ENCODE measurements at places on chromosomes 2 and 18.

DNA sequence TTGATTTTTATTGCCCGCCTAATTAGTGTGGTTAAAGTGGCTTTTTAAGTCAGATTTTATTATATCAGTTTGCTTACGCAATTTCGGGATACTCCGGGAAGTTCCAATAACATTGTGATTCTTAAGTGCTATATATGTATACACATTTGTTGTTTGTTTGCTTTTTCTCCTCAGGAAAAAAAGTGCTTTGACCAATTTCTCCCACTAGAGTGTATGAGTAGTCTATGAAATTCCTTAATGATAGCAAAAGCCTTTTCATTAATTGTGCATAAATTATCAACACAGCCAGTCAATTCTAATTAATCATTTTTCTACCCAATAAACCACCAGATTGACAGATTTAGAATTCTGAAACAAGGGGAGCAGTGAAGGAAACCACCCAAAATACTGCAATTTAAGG lies 172.2 kb downstream of the DPP10 start:
- DNase-seq: no peak

DNA sequence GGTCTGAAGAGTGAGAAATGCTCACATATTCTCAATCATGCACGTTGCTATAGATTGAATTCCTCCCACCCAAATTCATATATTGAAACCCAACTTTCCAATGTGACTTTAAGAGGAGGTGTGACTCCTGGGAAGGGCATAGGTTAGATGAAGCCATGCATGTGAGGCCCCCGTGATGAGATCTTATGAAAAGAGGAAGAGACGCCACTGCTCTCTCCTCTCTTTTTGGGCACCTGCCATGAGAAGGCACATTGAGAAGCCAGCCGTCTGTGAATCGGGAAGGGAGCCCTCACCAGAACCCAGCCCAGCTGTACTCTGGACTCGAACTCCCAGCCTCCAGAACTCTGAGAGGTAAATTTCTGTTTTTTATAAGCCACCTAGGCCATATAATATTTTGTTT lies 842.6 kb upstream of the SALL3 start:
- DNase-seq: no peak

GRCh38 chr2:174158003-174158402 lies 90.3 kb downstream of the OLA1 start:
- DNase-seq: no peak

GRCh38 chr2:7906431-7906830 lies 775.4 kb upstream of the ID2 start:
- DNase-seq: no peak

DNA sequence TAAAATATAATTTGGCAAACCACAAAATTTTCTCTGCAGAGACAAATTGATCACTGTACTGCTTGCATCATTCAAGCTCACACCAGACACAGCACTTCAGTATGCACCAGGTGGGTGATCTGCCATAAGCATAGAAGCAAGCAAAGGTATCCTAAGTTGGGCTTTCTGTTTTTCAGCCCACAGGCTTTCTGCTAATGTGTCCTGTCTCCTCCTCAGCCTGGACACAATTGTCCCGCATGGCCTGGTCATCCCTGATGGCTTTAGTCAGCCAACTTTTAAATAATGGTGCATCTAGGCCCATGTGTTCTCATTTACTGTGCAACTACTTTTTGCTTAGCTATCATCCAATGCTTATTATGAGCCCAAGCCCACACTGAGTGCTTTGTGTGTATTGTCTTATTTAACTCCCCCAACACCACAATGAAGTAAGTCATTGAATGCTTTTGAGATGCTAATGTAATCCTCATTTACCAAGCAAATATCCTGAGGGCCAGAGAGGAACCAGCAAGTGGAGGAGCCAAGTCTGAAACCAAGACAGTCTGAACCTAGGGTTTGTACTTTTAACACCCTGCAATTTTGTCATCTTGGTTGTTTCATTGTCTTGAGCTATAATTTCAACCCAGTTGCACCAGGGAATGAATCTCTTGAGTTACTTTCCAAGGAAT lies 111.2 kb upstream of the SETBP1 start:
- no peak for DNase-seq
